Muscle of back (tissue), 13 donors: ENCODE measurements at places on chromosomes 5 and 9. TPM values are rescaled to one million over a fixed set of nuclear protein-coding genes. Genes with fewer than 3 reads are reported as not detected.

DNA sequence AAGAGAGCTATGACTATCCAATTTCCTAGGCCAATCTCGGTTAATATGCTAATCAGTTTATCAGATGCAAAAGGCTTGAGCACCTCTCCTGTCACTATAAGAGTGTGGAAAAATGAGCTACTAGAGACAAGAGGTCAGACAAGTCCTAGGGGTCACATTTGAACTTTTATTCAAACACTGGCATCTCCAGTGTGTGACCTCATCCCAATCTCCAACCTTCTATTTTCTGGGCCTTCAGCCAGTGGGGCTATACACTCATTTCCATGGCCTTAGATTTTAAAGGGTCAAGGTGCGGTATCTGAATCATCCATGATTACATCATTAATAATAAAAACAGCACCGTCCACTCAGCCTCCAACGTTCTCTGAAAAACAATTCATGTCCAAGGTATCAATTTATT, 139.6 kb upstream of the LRRTM2 start:
- DNase-seq = no peak

The GRIA1 gene
- polyA plus RNA-seq = 0.89 TPM

GRCh38 chr5:9363449-9363848, 182.4 kb downstream of the SEMA5A start:
- peak; percentile 76 for DNase-seq

The MYOT gene
- 246 TPM for polyA plus RNA-seq

The LCN15 gene
- 0.54 TPM for polyA plus RNA-seq

The IL7R gene
- polyA plus RNA-seq = 2.3 TPM

- DNase-seq = no peak
Measured at GRCh38 chr5:62212648-62213047, 93.4 kb upstream of the KIF2A start.

GRCh38 chr5:133030343-133031005, 4.1 kb upstream of the ZCCHC10 start:
- no peak for DNase-seq

GRCh38 chr5:157198277-157198986, 17.8 kb downstream of the ITK start:
- no peak for DNase-seq

DNA sequence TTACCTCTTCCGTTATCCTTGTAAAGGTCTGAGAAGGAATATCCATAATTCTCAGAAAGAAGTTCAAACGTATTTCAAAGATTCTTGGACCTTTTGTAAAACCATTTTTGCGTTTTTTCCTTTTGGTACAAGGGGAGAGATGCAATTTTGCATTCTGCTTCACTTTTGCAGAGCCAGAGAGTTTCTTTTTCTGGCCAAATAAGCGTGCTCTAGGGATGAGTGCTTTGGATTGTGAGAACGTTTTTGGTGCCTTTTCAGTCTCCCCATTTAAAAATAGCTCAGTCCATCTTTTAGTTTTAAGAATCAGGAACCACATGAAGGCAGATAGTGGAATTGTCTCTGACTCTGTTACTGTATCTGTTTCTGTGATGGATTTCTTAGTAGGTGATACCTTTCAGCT, 1.5 kb downstream of the ARHGAP26 start:
- peak; percentile 45 for DNase-seq

GRCh38 chr5:156444753-156445291, 117.9 kb downstream of the SGCD start:
- no peak for DNase-seq

DNA sequence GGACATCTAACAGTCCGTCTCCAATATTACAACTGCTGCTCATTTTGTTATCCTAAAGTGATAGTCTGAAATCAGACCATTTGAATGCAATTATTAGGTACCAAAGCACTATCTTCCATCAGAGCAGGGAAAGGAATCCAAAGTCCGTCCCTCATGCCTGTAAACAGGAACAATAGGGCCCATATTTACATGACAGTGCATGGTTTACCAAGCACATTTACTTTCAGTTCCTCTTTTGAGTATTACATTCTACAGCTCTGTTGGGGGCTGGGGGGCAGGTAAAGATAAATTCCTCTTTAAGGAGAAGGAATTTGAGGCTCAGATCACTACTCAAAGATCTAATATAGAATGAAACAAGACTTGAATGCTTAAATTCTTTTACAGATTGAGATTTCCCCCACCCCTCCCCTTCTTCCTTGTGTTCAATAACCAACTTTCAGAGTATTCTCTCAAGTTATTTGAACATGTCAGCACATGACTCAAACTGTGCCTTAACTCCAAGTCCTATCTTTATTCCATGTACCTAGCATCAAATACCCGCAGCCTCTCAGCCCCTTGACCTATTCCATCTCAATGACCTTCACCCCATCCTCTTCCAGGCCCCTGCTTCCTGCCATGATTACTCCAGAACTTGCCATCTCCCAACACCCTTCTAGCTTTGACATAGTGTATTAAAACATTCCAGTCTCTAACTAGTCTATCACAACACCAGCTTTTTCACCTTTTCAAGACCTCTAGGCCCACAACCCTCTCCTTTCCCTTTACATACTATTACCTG, 71.0 kb downstream of the BRINP1 start:
- no peak for DNase-seq

- no peak for DNase-seq
Measured at GRCh38 chr9:124349675-124350493, 65.4 kb downstream of the PSMB7 start.

DNA sequence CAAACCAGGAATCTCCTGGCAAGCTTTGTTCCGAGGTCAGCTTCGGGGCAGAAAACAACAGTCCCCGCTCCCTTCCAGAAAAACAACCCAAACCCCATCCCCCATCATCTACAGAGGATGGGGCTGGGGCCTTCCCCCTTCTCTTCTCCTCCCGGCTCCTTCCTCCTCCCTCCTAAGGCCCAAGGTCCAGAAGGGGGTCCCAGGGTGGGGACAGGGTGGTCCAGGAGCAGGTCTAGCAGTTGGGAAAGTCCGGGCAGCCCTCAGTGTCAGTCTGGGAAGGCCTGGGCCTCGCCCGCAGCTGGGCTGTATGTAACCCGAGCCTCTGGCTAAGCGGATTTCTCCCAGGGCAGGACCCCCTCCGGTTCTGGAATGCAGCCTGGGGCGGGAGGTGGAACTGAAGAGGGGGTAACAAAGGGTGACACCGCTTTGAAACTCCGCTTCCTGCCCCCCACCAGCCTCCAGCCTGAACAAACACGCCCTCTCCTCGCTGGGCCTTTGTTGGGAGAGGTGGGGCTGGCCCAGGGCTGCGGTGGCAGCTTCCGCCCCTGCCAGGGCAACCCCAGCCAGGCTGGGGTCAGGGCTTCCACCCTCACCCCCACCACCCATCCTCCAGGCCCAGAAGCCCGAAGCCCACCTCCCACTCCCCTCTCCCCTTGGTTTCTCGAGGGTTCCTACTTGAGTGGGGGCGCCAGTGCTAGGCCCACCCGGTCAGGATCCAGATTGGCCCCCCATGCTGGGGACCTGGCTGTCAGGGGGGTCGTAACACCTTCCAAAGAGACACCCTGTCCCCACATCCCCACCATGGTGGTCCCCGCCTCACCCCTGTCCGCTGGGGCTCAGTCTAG, 63.5 kb downstream of the C9orf50 start:
- DNase-seq = peak; percentile 69

GRCh38 chr5:65395526-65396155, 86.1 kb downstream of the ADAMTS6 start:
- no peak for DNase-seq

The DRD1 gene
- polyA plus RNA-seq = not detected

The TGFBR1 gene
- polyA plus RNA-seq = 23.9 TPM

DNA sequence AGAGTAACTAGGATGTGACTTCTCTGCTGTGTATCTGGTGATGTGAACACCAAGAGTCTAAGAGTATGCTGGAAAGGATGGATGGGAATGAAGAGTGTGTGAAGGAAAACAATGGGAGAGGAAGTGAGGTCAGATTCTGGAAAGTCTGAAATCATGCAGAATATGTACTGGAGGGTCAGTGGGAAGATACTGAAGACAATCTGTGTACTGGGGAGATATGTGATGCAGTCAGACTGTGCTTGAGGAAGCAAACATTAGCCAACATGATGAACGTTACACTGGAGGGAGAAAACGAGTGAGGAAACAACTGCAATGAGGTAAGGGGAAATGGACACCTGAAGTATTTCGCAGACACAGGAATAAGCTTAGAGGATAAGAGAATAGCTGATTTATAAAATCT, 105.7 kb downstream of the NR3C1 start:
- DNase-seq = no peak

The AQP7 gene
- 2.1 TPM for polyA plus RNA-seq

DNA sequence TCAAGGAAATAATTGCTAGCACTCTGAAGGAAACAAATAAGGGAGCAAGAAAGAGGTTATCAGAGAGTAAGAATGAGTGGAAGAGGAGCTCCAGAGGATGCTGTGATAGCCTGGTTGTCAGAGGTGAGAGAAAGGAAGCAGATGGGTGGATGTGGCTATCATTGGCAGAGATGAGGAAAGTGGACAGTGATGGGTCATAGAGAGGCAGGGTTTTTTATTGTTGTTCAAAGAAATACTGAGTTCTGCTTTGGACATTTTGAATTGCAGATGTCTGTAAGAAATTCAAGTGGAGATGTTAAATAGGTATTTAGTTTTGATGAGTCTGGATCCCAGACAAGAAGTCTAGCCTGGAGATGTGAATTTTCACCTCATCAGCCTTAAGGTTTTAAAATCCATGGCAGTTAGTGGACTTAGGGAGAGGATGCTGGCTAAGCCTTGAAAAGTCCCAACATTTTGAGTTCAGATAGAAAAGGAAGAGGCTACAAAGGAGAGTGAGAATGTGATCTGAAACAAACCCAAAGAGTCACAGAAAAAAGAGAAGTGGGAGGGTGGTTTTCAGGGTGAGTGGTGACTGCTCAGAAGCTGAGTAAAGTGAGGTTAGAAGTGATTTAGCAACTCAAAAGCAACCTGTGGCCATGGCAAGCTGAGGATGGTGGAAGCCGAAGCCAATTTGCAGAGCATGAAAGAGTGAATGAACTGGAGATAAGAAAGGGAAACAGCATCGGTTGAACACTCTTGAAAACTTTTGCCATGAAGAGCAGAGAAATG, 50.4 kb downstream of the PPIC start:
- DNase-seq = no peak

The PIP5K1B gene
- 1.1 TPM for polyA plus RNA-seq
